ENCODE measurements at places on chromosomes 1 and 21.

DNA sequence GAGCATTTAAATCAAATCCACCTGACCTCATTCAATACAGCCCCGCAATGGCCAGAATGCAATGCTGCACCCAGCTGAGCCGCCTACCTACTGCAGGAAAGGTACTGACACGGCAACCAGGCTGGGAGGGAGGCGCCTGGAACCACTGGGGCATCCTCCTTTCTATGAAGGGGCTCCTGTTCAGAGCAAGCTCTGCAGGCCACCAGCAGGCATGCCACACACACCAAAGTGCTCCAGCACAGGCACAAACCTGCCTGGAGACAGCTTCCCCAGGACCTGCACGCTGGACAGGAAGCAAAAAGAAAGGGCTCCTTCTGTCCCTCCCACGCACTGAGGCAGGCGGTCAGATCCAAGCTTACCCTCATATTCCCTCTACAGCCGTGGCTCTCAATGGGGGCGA lies 21.2 kb downstream of the CTNNBIP1 start:
- DNase-seq: no peak

- no peak for DNase-seq
Measured at GRCh38 chr1:74420467-74420866, 91.9 kb downstream of the LRRC53 start.

DNA sequence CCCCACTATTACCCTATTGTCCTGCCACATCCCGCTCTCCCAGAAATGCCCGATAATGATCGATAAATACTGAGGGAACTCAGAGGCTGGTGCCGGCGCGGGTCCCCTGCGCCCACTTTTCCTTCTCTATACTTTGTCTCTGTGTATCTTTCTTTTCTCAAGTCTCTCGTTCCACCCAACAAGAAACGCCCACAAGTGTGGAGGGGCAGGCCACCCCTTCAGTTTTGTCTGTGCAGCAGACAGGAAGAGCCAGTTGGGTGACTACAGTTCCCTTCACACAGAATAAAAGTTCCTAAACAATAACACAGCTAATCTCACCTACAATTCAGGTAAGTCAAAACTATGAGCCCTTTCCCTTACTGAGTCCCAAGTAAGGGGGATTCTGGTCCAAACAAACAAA lies 423.7 kb downstream of the SMYD3 start:
- no peak for DNase-seq

DNA sequence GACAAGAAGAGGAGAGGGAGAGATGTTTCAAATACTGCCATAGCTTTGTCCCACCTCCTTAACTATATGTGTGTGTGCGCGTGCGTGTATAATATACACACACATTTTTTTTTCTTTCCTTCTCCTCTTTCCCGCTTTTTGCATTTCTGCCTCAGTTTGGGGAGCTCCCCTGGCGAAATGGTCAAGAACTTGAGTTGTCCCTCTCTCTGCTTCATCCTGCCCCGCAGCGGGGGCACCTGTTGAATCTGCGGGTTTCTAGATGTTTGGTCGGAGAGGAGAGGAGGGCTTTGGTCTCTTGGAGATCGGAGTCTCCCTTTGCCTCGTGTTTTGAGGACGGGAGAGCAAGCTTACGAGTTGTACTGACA lies 504 bp downstream of the SCCPDH start:
- DNase-seq: peak; percentile 54

DNA sequence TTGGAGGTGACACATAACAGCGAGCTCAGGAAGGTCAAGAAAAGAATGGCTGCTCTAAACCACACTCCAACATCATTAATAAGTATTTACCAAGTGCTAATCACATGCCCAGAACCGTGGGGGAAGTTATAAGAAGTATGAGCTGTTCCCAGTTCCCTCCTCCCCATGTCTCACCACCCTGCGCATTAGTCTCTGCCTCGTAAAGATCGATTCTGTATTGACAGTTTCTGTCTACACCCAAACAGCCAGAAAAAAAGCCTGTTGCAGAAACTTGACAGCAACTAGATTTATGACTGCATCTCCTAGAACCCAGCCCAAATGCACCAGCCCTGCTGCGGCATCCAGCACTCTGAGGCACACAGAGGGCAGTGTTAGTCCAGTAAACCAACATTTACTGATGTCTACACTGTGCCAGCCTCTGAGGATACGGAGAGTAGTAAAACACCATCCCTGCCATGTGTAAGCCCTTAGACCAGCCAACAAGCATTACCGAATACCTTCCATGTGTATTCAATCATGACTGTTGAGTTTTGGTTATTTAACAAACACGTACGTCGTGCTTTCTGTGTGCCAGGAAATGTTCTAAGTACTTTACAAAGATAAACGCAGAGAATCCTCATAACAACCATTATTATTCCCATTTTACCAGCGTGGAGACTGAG lies 63.6 kb upstream of the ZBTB40 start:
- DNase-seq: peak; percentile 57

GRCh38 chr1:210920258-210920657 lies 213.7 kb downstream of the KCNH1 start:
- no peak for DNase-seq

- peak; percentile 25 for DNase-seq
Measured at GRCh38 chr1:8524627-8525157, 206.8 kb downstream of the SLC45A1 start.

GRCh38 chr1:54230507-54231339 lies 30.8 kb downstream of the MRPL37 start:
- DNase-seq: no peak

GRCh38 chr1:21700094-21700493 lies 30.9 kb upstream of the RAP1GAP start:
- no peak for DNase-seq

GRCh38 chr1:93710499-93711453 lies 29.1 kb upstream of the BCAR3 start:
- peak; percentile 40 for DNase-seq

DNA sequence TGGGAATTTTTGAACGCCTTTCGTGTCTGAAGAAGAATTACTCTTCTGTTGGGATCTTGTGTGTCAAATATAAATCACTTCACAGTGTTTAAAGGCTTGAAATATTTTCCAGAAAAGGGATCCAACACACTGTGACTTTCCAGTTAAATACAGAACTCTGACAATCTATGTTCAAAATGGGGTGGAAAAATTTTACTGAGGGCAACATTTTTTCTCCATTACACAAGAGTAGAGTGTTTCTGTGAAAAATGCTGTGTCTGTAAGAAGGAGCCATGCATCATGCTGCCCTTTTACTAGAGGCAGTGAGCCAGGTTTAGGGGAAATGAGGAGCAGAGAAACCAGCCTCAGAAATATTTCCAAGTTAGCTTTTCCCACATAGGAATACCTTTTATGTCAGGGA lies 86.5 kb downstream of the VPS13D start:
- peak; percentile 56 for DNase-seq

DNA sequence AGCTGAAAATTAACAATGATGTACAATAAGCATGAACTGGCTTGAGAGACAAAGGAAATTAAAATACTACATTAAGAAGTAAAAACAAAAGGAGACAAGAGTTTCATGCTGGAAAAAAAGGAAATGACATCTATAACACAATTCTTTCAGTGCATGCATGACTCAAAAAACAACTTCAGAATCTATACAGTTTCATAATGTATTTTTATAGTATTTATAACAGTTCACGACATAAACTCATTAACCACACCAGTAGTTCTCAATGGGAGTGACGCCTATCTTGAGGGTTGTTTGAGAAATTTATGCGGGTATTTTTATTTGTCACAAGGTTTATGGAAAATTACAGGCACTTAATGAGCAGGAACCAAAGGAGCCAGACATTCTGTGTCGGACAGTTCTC lies 168.5 kb downstream of the SMYD3 start:
- DNase-seq: no peak

DNA sequence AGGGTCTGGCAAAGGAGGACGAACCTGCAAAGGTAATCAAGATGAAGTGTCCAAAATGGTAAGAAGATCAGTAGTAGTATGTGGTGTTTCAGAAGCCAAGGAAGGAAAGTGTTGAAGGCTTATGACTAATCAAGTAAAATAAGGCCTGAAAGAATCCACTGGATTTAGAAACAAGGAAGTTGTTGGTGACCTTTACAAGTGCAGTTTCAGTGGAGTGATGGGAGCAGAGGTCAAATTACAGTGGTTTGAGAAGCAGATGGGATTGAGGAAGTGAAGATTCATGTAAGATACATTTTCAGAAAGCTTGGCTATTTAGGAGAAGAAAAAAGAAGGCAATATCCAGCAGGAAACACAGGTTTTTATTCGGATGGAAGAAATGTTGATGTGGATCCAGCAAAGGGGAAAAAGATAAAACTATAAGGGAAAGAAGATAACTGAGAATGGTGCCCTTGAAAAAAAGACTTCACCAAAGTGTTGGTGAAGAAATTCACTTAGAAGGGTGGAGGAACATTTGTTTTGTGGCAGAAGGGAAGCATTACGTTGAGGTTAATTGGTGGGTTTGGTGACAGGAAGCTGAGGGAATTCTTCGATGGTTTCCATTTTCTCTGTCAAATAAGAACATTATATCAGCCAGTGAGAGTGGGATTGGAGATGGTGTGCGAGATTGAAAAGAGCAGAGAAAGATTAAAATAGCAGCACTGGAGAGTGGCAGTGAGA lies 2.1 kb downstream of the ARMH1 start:
- peak; percentile 40 for DNase-seq

DNA sequence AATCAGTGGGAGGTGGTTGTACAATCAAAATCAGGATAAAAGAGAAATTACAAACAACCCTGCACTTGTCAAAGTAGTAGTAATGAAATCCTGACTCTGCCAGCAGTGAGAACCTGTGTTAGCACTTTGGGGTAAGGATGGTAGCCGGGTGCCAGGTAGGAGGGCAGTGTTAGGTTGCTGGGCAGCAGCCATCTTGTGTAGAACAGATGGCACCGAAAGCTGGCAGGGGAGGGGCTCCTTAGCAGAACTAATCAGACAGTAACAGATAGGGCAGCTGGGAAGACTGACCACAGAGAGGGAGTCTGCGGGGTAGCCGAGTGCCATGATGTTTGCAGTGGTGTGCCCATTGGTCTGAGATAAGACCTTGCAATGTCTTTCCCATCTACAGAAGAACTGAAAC lies 137.3 kb downstream of the SDCCAG8 start:
- DNase-seq: no peak

GRCh38 chr1:114322734-114323133 lies 169.1 kb upstream of the SYT6 start:
- DNase-seq: peak; percentile 84

GRCh38 chr1:80994934-80995333 lies 805.8 kb upstream of the ADGRL2 start:
- DNase-seq: peak; percentile 17

DNA sequence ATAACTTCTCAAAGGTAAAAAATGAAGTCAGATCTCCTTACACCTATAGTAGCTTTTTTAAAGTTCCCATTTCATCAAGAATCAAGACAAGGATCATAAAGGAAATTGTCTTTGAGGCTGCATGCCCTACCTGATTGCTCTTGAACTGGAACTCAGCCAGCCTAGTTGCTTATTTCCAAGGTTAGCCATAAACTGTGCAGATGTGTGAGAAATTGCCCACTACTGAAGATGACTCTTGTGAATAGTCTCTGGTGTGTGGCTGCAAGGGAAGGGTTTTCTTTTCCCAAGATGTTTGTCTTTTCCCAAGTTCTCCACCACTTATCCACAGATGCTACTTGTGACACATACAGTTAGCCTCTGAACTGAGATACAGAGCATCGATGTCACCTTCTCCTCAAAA lies 81.7 kb upstream of the DUSP10 start:
- no peak for DNase-seq

- no peak for DNase-seq
Measured at GRCh38 chr1:153125536-153125935, 12.2 kb upstream of the SPRR2F start.

All from fibroblast of skin of right biceps (primary cell).